Stimulated activated CD8-positive, alpha-beta memory T cell treated with anti-CD3 and anti-CD28 coated beads, Interleukin-7, amount 100 ng/mL, for 1 hour (primary cell): ENCODE measurements at places on chromosomes 3 and 15.
A peak's percentile ranks its signal among the peaks of the same experiment; 100 is the strongest.

DNA sequence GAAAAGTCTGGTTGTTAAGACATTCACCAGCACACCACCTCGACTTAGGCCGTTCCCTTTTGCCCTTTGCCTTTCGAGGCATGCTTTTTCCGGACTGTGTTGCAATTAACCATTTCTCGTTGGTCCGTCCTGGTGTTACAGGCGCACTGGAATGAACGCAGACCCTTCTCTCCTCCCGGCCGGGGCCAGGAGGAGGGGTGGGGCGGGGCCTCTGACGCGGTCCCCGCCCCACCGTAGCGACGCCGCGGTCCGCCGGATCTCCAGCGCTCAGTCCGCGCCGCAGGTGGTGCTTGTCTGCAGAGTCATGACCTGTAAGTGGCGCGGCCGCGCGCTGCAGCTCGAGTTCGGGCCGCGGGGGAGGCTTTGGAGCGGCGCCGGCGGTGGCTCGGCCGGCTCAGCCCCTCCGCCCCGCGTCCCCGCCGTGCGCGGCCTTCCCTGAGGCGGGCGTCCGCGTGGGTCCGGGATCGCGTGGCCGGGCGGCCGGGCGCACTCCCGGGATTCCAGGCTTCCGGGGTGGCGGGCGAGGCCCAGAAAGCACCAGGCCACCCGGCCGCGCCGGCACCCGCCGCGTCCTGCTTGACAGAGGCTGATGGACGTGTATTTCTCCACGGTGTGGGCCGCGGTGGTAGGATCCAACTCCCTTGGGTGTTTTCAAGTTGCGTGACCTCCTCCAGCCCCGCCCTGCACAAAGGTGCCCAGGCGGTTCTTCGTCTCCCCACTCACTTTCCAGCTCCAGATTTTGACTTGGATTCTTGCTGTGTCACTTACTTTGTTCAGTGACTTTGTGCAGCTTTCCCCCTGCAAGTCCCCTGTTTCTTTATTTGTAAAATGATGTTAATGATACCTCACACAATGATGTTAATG is at the start of gene NIT2:
TSS of gene NIT2 (plus strand) at position 270 of the 864 bp plus-strand sequence. CDS start at position 305, 35 bp downstream.
- peak; percentile 51 for DNase-seq

DNA sequence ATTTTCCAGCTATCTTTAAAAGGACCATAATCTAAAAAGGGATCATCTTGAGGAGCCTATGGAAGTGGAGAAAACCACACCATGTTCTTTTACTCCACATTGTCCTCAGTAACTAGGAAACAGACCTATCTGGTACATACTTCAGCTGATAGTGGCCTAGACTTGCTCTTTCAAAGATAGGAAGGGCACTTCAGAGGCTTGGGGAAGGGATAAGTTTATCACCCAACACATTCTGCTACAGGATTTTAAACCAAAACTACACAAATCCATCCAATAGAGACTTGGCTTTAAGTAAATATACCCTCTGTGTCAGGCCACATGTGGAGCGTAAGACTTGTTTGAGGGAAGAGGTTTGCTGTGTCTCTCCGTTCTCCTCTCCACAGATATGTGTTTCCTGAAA is 35.4 kb downstream of the CP start:
- no peak for DNase-seq

DNA sequence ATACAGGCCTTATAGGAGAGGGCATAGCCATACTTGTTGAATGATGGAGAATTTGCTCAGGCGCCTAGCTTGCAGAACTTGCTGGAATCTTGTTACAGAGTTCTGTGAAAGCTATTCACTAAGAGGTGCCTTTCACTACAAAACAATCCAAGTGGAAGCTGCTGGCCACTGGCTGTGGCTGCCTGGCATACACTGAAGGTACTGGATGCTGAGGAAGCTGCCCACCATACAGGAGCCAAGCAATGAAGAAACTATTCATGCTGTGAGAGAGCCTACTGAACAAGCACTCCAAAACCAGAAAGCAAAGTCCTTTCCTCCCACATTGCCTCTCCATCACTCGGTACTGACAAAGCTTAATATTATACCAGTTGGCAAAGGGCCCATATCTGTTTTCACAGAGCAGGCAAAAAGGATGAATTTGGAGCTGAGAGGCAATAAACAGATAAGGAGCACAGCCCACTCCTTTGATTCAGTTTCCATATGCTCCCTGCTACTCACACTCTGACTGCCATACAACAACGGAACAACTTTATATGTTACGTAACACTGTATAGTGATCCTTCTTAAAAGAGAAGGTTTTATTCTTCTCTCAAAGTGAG is 192.6 kb upstream of the ALCAM start:
- DNase-seq, result no peak

DNA sequence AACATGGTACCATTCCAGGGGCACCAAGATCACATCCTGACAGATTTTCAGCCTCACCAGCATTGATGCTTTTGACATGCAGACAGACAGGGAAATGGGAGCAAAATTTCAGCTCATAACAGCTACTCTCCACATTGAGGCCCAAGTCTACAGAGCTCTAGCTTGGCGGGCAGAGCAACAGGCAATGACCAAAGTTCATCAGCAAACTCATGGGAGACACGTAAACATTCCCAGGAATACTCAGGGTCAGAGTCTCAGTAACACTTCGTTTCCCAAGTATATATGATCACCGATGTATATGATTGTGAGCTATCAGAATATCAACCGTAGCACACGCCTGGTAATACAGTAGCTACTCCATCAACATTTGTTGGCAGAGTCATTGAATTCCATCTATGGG is 59.2 kb upstream of the SLC24A5 start:
- no peak for DNase-seq

- no peak for DNase-seq
These were observed 93.9 kb downstream of the PCCB start for GRCh38 chr3:136343873-136344555.

GRCh38 chr3:188929137-188929536 is 242.6 kb upstream of the TPRG1 start:
- no peak for DNase-seq

DNA sequence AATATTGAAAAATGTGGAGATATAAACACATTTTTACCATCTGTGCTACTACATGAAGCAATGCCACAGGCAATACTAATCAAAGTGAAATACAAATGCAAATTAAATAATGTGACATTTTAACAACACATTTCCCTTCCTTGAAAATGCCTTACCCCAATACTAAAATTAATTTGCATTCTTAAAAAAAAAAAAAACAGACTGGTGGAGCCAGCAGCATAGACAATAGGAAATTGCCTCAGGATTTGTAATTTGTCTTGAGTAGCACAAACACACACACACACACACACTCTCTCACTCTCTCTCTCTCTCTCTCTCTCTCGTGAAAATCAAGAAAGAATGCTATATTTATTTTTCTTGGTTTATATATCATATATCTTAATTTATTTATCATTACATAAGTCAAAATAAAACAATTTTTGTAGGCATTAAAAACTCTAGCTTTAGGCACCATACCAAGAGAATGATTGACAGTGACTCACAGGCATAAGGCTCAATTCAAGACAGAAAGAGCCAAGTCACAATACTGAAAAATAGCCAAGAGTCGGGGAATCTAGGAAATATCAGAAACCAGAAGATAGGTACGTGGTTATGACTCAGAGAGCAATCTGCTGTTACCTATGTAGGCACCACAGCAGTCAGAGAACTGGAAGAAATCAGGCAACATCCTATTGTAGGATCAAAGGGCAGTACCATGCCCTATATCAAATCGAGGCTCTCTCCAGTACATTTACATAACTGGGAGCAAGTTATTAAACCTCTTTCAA is 23.0 kb downstream of the SUCNR1 start:
- no peak for DNase-seq

DNA sequence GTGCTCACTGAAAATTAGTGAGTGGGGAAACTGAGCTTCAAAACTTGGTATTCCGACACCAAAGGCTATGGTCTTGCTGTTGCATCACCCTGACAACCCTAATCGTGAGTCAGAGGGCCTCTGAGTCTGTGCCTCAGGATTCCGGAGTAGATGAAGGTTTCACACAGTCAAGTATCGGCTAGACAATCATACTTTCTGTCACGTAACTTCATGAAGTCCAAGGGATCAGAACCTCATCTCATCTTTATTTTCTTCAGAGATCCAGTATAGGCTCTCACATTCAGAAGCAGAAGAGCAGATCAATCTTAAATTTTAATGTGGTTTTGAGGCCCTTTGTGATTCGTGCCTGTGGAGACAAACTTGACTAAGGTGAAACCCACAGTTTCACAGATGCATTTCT is 26.1 kb upstream of the NECTIN3 start:
- no peak for DNase-seq

GRCh38 chr3:65406470-65406869 is 632.2 kb downstream of the MAGI1 start:
- no peak for DNase-seq
